ENCODE measurements at places on chromosomes 1 and 21.

- no peak for DNase-seq
Measured at GRCh38 chr1:106523497-106523896, 533.0 kb upstream of the PRMT6 start.

GRCh38 chr1:113545626-113546025 lies 155.3 kb downstream of the MAGI3 start:
- no peak for DNase-seq

- no peak for DNase-seq
Measured at GRCh38 chr1:169648709-169649108, 18.8 kb upstream of the SELP start.

- DNase-seq = no peak
Measured at GRCh38 chr21:28923439-28923975, 69.2 kb downstream of the LTN1 start.

GRCh38 chr1:41003640-41004220 lies 17.8 kb downstream of the SLFNL1 start:
- peak; percentile 93 for DNase-seq

- DNase-seq = no peak
Measured at GRCh38 chr1:52306227-52307006, 59.6 kb downstream of the CC2D1B start.

- DNase-seq = no peak
Measured at GRCh38 chr1:160821627-160822026, 25.7 kb downstream of the LY9 start.

GRCh38 chr1:172638885-172639831 lies 19.7 kb upstream of the FASLG start:
- no peak for DNase-seq

- no peak for DNase-seq
Measured at GRCh38 chr1:167757433-167758309, 35.9 kb downstream of the MPZL1 start.

GRCh38 chr21:16570856-16571255 lies 841.1 kb downstream of the USP25 start:
- no peak for DNase-seq

- no peak for DNase-seq
Measured at GRCh38 chr21:46472246-46472645, 13.6 kb downstream of the DIP2A start.

DNA sequence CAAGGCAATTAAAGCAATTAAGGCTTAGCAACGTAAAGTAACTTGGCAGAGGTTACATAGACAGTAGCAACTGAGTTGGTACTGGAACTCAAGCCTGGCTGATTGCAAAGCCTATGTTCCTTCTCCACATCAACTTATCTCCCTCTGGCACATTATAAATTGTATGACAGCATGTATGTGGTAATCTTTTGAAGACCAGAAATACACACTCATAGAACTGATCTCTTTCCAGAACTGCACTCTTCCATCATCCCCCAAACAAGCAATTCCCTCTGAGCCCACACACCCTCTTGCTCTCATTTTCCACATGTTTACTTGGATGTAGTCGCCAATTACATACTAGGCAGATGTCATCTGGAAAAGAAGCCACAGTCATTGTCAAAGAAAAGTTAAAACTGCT lies 502.2 kb downstream of the PLPP3 start:
- DNase-seq = no peak

- no peak for DNase-seq
Measured at GRCh38 chr1:172821609-172822274, 162.8 kb downstream of the FASLG start.

GRCh38 chr1:245200146-245200545 lies 45.4 kb downstream of the KIF26B start:
- no peak for DNase-seq

DNA sequence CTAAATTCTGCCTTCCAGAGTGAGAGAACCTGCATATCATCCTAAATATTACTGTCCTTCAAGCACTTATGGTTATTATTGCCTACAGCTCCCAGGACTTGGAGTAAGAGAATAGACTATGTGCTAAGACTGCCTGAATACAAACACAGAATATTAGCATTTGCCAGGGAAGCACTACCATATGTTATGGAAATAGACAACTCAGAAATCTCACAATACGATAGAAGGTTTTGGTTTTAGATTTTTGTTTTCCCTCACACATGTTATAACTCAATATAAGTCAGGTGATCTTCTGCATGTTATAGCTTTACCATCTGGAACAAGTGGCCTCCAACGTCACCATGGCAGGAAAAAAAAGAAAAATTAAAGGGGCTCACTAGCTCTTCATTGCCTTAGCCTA lies 413.9 kb downstream of the LRRIQ3 start:
- no peak for DNase-seq

DNA sequence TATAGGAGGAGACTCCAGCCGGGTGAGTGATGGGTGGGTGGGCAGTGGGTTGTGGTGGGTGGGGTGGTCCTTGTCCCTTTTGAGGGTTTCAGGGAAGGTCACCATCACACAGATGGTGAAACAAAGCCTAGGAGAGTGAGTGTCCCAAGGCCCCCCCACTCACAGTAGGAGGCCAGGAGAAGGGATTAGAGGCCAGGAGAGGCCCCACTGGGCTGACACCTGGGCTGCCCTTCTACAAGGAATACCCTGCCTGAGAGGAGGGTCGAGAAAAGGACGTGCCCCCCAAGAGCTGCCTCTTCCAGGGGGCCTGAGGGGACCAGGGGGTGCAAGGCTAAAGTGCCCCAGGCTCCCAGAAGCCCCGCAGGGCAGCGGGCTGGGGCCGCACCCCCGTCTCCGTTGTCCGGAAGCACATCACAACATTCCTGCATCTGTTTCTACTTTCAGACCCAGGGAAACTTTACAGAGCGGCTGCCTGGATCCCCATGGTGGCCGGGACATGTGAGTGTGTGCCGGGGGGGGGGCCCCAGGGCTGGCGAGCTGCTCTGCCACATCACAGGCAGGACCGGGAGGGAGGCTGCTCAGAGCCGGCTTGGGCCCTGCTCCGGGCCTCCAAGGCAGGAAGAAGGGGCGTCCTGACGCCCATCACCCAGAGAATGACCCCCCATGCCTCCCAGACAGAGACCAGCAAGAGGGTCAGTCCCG lies 68.2 kb downstream of the ARHGEF16 start:
- no peak for DNase-seq

DNA sequence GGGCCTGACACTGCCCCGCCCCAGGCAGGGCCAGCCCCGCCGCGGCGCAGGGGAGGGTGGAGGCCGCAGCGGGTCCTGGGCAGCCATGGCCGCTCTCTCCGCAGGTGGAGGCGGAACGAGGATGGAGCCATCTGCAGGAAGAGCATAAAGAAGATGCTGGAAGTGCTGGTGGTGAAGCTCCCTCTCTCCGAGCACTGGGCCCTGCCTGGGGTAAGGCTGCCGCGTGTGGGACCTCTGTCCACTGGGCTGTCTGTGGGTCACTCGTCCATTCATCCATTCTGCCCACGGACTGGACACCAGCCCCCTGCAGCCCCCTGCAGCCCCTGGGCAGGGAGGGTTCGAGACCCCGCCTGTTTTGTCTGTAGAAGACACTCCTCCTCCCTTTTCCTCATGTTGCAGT lies 18.4 kb upstream of the LRRC3 start:
- DNase-seq = peak; percentile 53

DNA sequence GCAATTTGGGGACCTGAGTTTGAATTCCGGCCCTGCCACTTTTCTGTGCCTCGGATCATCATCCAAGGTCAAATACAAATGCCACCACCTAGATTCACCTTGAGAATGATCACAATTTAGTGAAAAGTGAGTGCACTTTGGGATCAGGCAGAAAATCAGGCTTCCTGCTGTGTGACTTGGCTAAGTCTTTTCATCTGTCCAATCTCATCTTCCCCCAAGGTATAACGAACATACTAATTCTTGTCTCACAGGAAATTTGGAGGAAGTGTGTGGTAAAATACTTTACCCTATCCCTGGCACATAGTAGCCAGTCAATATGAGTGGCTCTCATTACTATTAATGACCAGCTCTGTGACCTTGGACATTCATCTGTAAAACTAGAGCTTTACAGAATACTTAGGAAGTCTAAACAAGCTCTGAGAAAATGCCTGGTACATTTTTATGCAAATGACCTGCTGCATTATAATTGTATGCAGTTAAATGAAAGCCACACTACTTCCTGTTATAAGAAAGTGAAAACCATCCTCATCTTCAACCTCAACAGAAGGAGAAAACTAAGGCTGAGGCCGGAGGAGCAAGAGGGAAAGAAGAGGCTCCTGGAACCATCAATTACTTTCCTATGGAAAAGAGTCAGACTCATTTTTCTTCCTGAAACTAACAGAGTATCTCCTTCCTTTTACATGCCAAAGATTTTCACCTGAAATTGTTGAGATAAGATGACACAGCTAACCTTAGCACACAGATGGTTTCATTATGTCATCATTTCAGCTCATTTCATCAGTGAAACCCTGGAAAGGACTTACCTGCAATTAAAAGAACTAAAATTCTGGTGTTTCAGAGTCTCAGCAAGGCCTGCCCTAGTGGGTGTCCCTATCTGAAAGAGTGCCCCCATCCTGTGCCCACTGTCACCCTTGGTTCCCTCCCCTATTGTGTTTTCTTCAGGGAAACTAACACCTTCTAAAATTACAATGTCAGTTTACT lies 32.6 kb upstream of the RGS8 start:
- no peak for DNase-seq

GRCh38 chr1:23384312-23385058 lies 14.8 kb upstream of the ZNF436 start:
- no peak for DNase-seq

- DNase-seq = no peak
Measured at GRCh38 chr1:184030433-184031091, 7.0 kb downstream of the COLGALT2 start.

GRCh38 chr1:15848143-15848928 lies 829 bp downstream of the SPEN start:
- DNase-seq = peak; percentile 85

- DNase-seq = no peak
Measured at GRCh38 chr1:240965581-240966091, 353.7 kb upstream of the GREM2 start.

DNA sequence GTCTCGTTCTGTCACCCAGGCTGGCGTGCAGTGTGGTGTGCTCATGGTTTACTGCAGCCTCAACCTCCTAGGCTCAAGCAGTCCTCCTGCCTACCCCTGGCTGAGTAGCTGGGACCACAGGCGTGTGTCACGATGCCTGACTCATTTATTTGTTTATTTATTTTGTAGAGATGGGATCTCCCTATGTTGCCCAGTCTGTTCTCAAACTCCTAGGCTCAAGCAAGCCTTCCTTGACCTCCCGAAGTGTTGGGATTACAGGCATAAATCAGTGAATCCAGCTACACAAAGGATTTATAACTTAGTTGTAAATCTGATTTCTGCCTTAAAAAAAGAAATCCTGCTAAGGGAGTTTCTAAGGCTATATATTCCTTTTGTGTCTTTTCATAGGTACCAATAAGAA lies 30.5 kb upstream of the ZNF496 start:
- no peak for DNase-seq

DNA sequence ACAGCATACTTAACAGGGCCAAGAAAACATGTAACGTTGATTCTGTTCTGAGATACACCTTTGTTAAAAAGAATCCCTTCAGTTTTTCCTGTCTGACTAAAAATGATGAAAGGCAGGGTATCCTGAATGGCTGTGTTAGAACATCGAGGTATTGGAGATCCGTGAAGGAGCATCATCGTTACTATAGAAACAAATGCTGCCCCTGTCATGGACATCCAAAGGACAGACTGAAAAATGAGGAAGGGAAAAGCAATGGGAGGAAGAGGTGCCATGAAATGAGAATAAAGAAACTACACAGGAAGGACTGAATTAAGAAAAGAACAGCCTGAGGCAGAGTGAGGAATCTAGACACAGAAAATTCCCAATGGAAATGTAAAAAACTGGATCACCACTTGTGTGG lies 257.9 kb downstream of the PDE4B start:
- no peak for DNase-seq

GRCh38 chr1:26288311-26288941 lies 8.5 kb downstream of the SH3BGRL3 start:
- DNase-seq = peak; percentile 45

GRCh38 chr1:205809942-205810345 lies 3.1 kb downstream of the SLC41A1 start:
- DNase-seq = peak; percentile 56

DNA sequence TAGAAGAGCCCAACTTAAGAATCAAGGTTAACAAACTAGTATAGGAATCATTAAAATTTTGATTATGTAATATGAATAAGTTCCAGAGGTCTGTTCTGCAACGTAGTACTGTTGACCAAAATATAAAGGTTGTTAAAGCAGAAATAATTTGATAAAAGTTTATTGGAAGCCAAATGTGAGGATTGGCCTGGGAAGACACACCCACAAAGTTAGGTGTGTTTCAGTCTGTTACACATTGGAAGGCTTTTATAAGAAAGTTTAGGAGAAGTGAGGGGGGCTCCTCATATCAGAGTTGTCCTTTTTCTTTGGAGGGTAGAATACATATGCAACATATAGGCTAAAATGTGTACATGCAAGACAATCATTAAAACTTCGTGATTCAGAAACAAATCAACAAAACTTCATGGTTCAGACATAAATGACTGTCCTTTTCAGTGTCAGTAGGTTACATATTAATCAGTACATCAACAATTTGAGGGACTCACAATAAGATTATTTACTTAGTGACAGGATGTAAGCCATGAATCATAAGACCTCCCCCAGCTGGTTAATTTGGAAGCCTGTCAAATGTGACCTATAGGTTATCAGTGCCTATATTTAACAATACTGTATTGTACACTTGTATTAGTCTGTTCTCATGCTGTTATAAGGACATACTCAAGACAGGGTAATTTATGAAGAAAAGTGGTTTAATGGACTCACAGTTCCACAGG lies 245.0 kb upstream of the B3GALT2 start:
- no peak for DNase-seq

GRCh38 chr1:34625521-34626015 lies 129.3 kb upstream of the GJB5 start:
- no peak for DNase-seq

DNA sequence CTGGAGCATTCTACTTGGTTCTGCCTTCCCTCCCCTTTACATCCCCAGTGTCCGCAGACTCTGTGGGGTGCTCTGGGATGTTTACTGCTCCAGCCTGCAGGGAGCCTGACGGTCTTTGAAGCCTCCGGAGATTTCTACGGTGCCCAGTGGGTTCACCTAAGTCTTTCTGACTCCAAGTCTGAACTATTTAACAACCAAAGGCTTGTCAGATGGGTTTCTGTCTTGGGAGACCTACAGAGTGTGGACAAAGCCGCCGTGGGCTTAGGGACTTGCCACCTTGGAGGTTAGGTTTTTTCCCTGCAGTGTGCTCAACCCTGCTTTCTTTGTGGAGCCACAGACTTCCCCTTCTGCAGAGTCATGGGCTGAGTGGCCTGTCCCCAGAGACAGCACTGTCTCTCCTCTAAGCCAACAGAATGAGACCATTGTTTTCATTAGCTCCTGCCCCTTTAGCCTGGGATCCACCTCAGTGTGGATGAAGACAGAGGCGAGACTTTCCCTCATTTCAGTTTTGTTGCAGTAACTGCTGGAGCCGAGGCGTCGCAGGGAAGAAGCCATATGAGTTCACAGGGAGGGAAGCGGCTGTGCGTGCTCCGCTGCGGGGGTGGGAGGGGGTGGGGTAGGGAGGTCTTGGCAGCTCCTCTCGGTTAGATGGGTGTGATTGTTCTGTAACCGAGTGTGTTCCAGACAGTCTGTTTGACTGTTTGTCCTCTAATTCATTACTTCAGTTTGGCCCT lies 120.7 kb downstream of the CNIH3 start:
- DNase-seq = no peak

GRCh38 chr21:35333831-35334618 lies 284.9 kb upstream of the RUNX1 start:
- no peak for DNase-seq

GRCh38 chr1:212401042-212401441 lies 13.6 kb downstream of the PACC1 start:
- no peak for DNase-seq

GRCh38 chr21:33902349-33902748 lies 13.3 kb downstream of the ATP5PO start:
- DNase-seq = no peak
